ENCODE measurements at places on chromosomes 5 and 9. TPM values are rescaled to one million over a fixed set of nuclear protein-coding genes. Genes with fewer than 3 reads are reported as not detected.

DNA sequence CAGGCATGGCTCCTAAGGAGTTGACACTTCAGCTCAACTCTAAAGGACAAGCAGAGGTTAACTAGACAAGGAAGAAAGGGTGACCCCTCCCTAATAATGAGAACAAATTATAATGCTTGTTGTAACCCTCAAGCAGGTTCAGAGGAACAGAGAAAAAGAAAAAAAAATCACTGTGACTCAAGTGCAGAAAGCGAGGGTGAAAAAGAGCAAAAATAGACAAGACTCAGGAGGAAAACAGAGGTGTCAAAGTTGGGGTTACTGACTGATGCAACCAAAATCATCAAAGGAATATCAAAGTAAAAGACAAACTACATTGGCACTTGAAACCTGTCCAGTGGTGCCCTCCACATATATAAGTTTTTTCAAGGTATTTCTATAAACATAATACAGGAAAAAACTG, 28.4 kb downstream of the FBXW11 start:
- no peak for DNase-seq

PGM5 gene
- polyA plus RNA-seq: 126 TPM

C7 gene
- polyA plus RNA-seq: 518 TPM

- no peak for DNase-seq
These were observed 55.7 kb downstream of the THBS4 start for GRCh38 chr5:80090884-80091166.

- peak; percentile 52 for DNase-seq
These were observed 512 bp downstream of the GRIN3A start for GRCh38 chr9:101737705-101738565.

AGXT2 gene
- polyA plus RNA-seq: not detected

PCDHB8 gene
- polyA plus RNA-seq: 0.84 TPM

ANKS6 gene
- 3.6 TPM for polyA plus RNA-seq

TAF11L10 gene
- not detected for polyA plus RNA-seq

- DNase-seq: no peak
These were observed at the start of gene PCDHGA2 for GRCh38 chr5:141338538-141339306. Gene PCDHGA2, plus strand, starts transcription at chr5:141338760.

TEK gene
- 10.2 TPM for polyA plus RNA-seq

DNA sequence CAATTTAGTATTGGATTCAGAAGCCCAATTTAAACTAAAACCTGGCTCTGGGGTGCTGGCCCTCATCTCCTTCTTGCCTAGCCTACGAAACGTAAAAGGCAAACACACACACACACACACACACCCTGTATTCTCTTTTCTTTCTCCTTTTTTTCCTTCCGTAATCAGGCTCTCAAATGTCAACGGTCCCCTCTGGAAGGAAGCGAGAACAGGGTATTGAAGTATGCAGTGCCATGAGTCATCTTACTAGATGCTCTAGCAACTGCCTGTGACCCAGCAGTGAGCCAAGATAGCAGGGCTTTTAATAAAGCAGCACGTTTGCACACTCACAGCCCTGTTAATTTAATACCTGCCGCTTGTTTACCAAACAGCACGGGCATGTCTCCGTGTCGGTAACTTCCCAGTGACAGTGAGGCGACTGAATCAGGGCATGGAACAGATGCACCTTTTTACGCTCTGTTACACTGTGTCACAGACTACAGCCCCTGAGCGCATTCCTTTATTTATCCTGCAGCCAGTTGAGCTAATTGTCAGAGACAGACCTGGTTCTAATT, 243.8 kb downstream of the BNC2 start:
- DNase-seq: no peak

- DNase-seq: no peak
These were observed 228.0 kb upstream of the ADAMTSL1 start for GRCh38 chr9:18245911-18246310.

- DNase-seq: no peak
These were observed 1406.5 kb upstream of the ACO1 start for GRCh38 chr9:30977965-30978364.

OGN gene
- 18.6 TPM for polyA plus RNA-seq

DNA sequence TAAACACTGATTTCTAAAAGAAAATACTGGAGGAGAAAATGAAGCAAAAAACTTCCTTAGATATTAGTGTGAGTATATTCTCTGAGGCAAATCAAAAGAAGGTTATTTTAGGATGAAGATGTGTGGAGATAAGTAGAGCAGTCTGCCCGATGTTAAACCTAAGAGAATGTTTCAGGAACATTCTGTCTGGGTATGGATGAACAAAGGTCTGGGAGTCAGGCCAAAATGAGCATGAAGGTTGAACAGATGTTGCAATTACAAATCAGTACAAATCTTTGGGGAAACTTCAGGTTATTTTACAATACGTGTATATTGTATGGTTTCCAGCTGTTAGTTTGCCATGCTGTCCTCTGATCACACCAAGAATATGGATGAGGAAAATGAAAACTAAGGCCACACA, 14.4 kb upstream of the CEP78 start:
- no peak for DNase-seq

DNA sequence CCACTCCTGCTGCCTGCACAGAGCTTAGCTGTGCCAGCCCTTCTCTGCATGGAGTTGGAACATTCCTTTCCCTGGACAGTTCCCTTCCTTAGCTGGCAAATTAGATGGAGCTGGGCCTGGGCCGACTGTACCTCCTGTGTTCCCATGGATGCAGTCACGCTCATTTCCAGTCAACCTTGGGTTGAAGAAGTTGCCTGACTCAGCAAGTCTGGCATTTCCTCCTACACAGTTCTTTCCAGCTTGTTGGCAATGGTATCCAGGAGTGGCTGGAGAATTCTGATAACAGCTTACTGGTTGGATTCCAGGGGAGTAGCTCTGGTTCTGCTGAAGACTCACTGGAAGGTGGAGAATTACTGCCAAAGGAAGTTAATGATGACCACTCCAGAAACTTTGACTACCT, 9.2 kb upstream of the TAF1L start:
- peak; percentile 19 for DNase-seq

- DNase-seq: no peak
These were observed 188.7 kb downstream of the GADD45G start for GRCh38 chr9:89793551-89793950.

DNA sequence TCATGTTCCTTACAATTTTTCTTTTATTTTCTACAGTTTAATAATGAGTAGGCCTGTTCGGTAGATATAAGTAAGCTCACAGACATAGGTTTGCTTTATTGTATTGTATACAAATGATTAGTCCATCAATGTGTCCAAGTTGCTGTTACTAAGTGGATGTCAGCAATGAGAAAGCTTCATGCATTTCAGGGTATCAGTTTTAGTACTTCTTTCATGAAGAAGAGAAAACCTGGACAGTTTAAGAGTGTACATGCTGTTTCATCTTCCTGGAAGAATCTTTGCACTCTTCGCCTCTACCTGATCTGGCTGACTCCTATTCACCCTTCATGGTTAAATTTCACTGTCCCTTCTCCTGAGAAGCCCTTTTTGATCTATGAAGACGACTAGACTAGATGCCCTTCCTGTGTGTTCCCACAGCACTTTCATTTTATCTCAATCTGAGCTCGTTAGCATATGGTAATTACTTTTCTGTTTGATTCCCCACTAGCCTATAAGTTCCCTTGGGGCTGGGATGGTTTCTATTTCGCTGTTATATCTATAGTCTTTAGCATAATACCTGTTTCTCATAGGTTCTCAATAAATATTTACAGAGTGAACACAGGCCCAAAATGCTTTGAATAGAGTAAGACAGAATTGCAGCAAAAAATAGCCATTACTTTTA, 70.7 kb downstream of the CETN3 start:
- no peak for DNase-seq

DNA sequence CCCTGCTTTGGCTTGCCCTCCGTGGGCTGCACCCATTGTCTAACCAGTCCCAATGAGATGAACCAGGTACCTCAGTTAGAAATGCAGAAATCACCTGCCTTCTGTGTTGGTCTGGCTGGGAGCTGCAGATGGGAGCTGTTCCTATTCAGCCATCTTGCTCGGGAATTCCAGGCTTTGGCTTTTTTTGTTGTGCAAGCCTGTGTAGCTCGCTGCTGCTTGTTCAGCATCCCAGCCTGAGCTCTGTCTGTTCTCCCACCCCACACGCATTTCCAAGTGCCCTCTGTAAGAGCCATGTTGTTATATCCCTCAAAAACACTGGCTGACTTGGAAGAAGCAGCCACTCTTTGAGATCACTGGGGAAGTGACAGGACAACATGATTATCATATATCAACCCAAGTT, 101.6 kb upstream of the DPYSL3 start:
- DNase-seq: no peak

DNA sequence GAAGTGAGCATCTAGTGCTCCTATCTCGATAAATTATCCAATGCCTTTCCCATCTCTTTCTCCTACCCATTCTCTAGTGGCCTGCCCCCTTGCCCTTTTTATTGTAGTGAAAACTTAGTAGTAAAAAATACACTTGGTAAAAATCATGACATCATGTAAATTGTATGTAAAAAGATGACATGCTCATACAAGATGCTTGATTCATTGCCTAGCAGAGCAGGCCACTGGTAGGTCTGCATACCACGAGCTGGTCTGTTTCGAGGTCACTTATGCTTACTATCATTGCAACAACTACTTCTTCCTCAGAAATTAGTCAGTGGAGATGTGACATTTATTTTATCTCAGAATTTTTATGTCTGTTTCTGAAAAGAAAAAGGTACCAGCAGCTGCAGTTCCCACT, 177.3 kb downstream of the C9orf152 start:
- DNase-seq: no peak

ZNF454 gene
- polyA plus RNA-seq: 1.9 TPM

Measured in right cardiac atrium (tissue), 5 donors.